ENCODE measurements at places on chromosomes 2 and 18. TPM values are rescaled to one million over a fixed set of nuclear protein-coding genes. Genes with fewer than 3 reads are reported as not detected.

- no peak for DNase-seq
These were observed 666.8 kb downstream of the NR4A2 start for GRCh38 chr2:155665704-155666103.

Gene MALL
- total RNA-seq = 26.2 TPM

Gene GALNT13
- 0.57 TPM for total RNA-seq

DNA sequence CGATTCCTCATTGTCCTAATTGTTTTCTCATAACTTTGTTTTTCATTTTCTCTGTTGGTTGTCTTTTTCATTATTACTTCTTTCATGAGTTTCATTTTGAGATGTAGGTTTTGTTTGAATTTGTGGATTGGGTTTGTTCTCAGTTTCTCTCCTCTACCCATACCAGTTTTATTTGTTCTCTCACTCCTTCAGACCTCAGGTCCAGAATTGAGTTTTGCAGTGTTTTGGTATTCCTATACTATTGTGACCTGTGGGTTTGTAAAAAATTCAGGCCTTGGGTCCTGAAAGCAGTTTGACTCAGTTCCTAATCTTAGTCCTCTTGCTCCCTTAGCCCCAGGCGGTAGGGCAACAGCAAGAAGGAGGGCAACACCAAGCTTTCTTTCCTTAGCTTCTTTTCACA is 28.3 kb upstream of the UBE2E3 start:
- DNase-seq = no peak

GRCh38 chr2:38765149-38765548 is 12.9 kb upstream of the GEMIN6 start:
- DNase-seq = no peak

DNA sequence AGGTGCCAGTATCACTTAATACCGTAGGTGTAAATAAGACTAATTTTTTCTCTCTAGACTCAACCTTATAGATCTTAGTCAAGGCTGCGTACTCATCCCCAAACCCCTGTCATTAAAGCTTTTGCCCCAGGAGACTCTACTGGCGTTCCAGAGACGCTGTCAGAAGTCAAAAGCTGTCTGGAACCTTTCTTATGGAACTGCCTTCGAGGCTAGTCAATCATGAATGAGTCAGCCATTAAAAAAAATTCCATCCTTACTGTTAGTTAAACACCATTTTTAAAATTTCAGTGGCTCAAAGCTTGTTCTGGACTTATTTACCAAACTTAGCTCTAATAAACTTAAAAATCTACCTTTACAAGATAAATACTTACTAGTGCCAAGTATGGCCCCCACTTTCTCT is 52.1 kb downstream of the SPRED2 start:
- no peak for DNase-seq

- no peak for DNase-seq
These were observed 19.3 kb downstream of the RBMS1 start for GRCh38 chr2:160474319-160474645.

Gene USP14
- 41.9 TPM for total RNA-seq

GRCh38 chr2:119059287-119059686 is 99.3 kb downstream of the C1QL2 start:
- DNase-seq = no peak
